ENCODE measurements at places on chromosomes 7 and 10.
A peak's percentile ranks its signal among the peaks of the same experiment; 100 is the strongest.

GRCh38 chr10:8045726-8046494 is 8.6 kb upstream of the GATA3 start:
- DNase-seq, result peak; percentile 64

- DNase-seq, result no peak
These were observed 177.5 kb downstream of the TWIST1 start for GRCh38 chr7:18939771-18940592.

GRCh38 chr10:31549896-31550295 is 230.9 kb downstream of the ZEB1 start:
- DNase-seq, result no peak

DNA sequence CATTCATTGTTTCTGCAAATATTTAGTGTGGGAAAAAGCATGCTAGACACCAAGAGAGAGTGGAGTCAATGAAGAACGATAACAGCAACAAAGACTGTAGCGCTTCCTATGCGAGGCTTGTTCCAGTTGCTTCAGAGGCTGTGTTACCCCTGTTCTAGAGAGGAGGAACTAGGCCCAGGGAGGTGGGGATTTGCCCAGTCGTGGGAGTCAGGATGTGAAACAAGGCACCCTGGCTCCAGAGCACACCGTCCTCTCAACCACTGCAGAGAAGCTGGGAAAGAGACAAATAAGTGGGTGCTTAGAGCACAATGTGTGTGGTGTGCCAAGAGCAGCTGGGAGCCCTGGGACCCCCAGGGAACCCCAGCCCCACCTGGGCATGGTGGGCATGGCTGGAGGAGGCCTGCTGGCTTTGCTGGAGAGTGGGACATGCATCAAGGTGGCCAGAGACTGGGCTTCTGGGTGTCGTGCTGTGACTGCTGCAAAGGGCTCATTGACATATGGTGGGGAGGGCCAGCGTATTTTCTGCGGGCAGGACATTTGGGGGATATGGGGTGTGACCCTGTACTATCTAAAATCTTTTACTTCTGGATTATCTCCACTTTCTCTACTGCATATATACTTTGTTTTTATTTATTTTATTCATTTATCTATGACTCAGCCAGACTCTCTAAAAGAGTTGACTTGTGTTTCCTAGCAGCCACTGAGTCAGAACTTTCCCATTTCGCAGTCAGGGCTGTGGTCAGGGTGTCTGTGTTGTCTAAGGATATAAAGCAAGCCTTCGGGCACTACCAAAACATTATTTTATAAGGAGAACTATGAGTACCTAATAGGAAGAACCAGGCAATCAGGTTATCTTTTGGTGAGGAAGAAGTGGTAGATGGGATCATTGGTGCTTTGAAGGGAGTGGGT is 95.4 kb downstream of the TCF7L2 start:
- no peak for DNase-seq

GRCh38 chr10:1603181-1603580 is 134.1 kb downstream of the ADARB2 start:
- no peak for DNase-seq

DNA sequence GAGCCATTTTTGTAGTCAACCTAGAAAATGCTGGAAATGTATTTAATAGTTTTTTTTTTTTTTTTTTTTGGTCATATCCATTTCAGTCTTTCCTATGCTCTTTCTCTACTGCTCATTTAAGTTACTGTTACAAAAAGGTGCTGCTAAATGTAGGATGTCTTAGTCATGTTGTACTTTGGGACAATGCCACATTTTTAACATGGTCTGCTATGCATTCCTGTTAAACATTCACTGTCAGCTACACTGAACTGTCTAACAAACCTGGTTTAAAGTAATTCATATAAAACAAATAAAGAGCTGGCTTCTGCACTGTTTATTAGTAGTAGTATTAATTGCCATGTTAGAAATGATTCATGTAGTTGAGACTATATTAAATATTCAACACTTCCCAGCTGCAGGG is 108.6 kb downstream of the NSUN6 start:
- DNase-seq, result no peak

- DNase-seq, result peak; percentile 53
These were observed 115.2 kb upstream of the CDK1 start for GRCh38 chr10:60662917-60663614.

DNA sequence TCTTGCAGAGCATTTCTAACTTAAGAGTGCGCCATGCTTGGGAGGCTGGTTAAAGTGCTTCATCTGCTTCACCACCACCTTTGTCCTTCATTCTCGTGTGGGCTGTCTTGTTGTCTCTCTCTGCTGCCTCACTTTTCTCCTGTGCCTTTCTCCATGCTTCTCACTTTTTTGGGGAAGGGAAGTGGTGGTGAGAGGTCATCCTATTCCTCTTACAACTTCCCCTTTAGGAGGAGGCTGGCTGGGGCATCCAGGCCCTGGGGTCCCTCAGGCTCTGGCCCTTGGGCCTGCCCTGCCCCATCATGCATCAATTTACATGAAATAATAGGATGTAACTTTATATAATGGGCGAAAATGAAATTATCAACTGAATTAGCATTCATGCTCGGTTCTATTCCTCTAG is 39.9 kb upstream of the PIP4K2A start:
- DNase-seq, result no peak

All from activated CD4-positive, alpha-beta T cell treated with anti-CD3 and anti-CD28 coated beads, Interleukin-2, amount 10 ng/mL, durations not matched to agents 24 days and 14 days (primary cell).